ENCODE measurements at places on chromosomes 3 and 15. TPM values are rescaled to one million over a fixed set of nuclear protein-coding genes. Genes with fewer than 3 reads are reported as not detected.

GOLGA8J gene
- not detected for total RNA-seq

CCDC54 gene
- total RNA-seq = not detected

SMC4 gene
- total RNA-seq = 29.3 TPM

SPTSSB gene
- 0.20 TPM for total RNA-seq

FGD5 gene
- total RNA-seq = 0.20 TPM

NRG4 gene
- total RNA-seq = 0.20 TPM

FETUB gene
- not detected for total RNA-seq

Data from smooth muscle cell of the pulmonary artery (primary cell).